ENCODE measurements at places on chromosomes 5 and 9.

- peak; percentile 60 for DNase-seq
These were observed 53.8 kb downstream of the RAD23B start for GRCh38 chr9:107336718-107337360.

- no peak for DNase-seq
These were observed 21.7 kb downstream of the SLC9A3 start for GRCh38 chr5:502325-503079.

DNA sequence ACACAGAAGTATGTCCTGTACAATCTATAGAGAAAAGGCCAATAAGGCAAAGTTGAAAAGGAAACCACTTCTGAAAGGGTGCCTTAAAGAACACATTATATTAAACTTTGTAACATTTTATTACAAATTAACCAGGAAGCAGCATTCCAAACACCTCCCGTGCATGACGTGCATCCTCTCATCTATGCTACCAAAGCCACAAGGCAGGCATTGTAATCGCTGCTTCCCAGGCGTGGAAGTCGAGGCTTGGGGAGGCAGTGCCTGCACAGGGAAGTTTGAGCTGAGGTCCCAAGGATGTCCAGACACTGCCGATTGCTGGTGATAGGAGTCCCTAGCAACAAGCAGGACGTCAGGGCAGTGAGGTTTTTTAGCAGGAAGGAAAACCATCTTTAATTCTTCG is 44.3 kb upstream of the BARHL1 start:
- DNase-seq: peak; percentile 49

- DNase-seq: no peak
These were observed 267.6 kb upstream of the RFX3 start for GRCh38 chr9:3793363-3793762.

DNA sequence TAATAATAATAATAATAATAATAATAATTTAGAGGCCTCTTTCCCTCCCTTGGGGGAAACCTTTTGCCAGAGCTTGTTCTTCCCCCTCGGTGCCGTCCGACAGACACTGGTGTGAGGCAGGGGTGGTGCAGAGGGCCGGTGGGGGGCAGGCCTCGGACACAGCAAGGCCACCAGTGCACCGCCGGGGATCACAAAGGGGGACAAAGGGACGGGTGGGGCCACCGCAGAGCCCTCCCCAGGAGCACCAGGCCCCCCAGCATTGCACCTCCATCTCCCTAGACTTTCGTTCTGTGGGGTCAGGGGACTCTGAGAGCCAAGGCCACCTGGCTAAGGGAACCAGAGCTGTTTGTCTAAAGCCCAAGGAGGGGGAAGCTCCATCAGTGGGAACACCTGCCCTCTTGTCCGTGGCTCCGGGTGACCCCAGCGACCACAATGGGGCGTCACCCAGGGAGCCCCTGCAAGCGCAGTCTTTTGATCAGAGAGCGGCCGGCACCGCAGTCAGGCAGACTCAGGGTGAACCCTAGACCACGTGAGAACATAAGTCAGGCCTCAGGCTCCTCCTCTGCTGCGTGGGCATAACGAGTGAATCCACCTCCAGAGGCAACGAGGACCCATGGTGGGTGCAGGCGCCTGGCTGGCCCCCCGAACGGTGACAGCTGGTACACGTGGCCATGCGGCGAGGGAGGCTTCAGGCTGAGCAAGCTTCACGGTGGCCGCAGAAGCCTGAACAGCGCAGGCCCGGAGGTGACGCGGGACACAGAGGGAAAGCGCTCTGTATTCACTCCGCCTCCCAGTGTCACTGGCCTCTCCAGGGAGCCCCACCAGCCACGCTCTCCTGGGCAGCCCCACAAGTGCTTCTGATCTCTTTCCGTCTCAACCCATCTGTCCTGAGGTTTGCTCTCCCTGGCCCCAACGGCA is 12.0 kb upstream of the QSOX2 start:
- no peak for DNase-seq

- peak; percentile 70 for DNase-seq
These were observed 36.7 kb downstream of the NDFIP1 start for GRCh38 chr5:142145106-142145900.

GRCh38 chr5:80632700-80633099 is 21.8 kb upstream of the MSH3 start:
- no peak for DNase-seq

GRCh38 chr5:101206534-101206933 is 303.5 kb upstream of the ST8SIA4 start:
- no peak for DNase-seq

- no peak for DNase-seq
These were observed 319.2 kb downstream of the NSG2 start for GRCh38 chr5:174364676-174365075.

DNA sequence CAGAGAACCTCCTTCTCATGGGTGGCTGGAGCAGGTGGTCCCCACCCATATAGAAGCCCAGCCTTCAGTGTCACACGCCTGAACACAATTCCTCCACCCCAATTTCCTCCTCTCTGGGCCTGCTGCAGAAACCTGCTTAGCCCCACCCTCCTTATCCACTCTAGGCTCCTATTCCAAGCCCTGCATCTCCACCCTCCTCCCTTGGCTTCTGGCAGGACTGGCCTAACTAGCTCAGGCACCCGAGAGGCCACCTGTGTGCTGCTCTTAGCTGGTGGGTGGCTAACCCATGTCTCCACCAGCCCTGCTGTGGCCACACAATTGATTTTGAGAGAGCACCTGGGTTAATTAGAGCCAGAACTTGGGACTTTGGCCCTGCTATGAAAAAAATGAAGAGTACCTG is 77.3 kb upstream of the ATP10B start:
- no peak for DNase-seq

- DNase-seq: no peak
These were observed 18.6 kb upstream of the SLC6A19 start for GRCh38 chr5:1182633-1183423.

DNA sequence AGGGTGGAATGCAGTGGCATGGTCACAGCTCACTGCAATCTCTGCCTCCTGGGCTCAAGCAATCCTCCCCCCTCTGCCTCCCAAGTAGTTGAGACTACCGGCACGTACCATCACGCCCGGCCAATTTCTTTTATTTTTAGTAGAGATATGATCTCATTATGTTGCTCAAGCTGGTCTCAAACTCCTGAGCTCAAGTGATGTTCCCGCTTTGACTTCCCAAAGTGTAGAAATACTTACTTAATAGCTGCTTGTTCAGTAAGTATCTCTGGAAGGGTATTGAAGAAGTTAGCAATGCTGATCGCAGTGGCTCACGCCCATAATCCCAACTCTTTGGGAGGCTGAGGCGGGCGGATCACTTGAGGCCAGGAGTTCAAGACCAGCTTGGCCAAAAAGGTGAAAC is 35.7 kb upstream of the PLIN2 start:
- DNase-seq: peak; percentile 62

DNA sequence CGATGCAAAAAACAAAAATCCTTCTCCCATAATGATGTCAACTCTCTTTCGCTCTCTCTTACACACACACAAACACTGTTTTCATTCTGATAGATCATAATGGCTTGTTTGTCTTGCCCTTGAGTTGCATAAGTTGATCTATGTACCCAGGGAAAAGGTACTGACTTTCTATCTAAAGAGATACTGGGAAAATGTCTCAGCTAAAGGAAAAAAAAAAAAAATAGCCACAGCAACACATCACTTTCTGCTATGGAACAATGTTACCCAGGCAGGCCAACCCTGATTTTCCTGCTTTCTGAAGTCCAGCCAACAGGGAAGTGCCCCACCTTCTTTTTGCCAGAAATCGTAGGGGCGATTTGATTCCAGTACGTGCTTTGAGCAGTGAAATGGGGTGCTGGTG is 212.6 kb upstream of the ACTBL2 start:
- no peak for DNase-seq

- DNase-seq: no peak
These were observed 435.2 kb downstream of the GABRG2 start for GRCh38 chr5:162502780-162503179.

DNA sequence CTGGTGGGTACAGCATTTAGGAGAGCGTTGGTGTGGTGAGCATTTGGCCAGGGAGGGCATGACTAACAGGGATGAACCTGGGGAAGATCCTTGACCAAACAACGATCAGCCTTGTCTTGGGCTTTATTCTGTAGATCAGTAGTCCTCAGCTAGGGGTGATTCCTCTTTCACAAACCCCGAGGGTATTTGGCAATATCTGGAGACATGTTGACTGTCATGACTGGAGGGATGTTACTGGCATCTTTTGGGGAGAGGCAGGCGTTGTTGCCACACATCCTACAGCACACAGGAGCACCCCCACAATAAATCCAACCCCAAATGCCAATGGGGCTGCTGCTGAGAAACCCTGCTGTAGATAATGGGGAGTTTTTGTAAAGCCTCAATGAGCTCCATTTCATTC is 43.9 kb downstream of the OSTF1 start:
- no peak for DNase-seq

GRCh38 chr5:53671447-53671846 is 111.0 kb downstream of the NDUFS4 start:
- DNase-seq: no peak
